Stimulated activated CD4-positive, alpha-beta T cell treated with anti-CD3 and anti-CD28 coated beads, Interleukin-1b, Interleukin-23, amount 100 ng/mL, for 4 hours (primary cell): ENCODE measurements at places on chromosomes 1 and 21.

GRCh38 chr1:171185091-171185490 lies at the start of gene FMO2:
FMO2 (plus strand) TSS chr1:171185300; CDS start chr1:171185714, 414 bp downstream.
- no peak for DNase-seq

DNA sequence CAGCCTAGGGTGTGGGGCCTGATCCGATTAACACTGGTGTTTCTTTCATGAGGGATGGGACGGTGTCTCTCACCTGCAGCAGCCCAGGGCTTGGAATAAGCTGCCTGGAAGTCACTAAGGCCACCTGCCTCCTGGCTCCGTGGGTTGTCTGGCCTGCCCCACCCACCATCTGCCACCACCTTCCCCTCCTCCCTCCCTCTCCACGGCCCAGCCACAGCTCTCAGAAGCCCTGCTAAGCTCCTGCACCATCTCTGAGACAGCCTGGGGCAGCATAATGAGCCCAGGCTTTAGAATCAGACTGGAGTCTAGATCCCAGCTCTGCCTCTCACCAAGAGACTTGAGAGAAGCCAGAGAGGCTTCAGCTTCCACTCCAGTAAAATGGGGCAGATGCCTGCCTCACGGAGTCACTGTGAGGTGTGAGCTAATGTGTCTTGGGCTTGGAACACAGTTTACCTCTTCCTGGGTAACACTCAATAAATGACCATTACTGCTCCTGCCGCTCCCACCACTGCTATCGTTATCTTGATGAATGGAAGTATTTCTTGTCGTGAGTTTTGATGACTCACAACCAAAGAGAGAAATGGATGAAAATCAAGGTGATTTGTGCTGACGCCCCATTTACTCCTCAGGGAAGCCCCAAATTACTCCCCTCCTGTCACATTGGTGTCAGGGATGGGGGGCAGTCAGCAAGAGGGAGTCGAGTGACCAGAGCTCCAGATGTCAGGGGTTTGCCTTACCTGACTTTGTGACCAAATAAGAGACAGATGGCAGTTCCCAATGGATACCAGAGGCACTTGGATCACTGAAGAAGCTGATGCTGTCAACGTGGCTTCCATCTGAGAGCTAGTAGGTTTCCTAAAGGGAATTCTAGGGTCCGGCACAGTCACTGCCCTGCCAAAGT lies 23.5 kb upstream of the C1QA start:
- no peak for DNase-seq

- no peak for DNase-seq
These were observed 391.6 kb upstream of the VAMP3 start for GRCh38 chr1:7379441-7379971.

DNA sequence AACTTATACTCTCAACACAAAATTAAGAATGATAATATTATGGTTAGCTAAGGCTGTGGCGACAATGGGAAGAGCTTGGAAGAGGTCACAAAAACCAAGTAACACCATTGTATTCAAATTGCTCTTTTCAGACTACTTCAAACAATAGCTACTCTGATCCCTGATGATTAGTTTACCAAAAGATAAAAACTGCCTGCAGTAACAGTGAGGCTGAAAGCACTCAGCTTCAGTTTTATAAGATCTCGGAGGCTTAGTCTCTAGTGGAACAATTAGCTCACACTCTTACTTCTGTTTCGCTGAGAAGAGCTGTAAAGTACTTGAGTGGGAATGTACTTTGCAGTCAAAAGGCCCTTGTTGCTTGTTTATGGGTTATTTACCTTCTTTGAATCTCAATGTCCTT lies 278.5 kb downstream of the LRRC7 start:
- DNase-seq: no peak

DNA sequence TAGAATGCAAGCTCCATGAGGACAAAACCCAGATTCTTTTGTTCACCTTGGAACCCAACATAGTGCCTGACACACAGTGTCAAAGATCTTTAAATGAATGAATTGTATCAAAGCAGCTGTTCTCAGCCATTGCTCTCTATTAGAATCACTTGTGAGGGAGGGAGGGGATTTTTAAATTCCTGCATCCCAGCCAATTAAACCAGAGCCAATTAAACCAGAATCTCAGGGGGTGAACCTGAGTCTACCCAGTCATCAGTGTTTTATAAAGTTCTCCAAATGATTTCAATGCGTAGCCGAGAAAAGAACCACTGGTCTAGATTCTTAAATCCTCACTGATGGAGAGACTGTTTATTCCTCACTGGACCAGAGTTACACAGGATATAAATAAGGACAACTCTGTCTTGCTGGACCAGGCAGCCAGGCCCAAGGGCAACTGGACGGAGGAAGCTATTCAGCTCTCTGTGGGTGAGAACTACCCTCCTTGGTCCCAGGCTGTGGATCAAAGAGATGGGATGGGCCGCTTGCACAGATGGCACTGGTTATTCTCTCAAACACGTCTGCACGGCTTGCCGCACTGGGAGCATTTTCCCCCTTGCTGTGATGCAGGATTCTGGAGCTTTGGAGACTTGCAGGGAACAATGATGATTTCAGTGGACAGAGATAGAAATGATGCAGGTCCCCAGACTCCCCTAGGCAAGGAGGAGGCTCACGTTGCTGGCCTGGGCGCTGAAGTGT lies 20.0 kb upstream of the CDCA8 start:
- no peak for DNase-seq

- DNase-seq: no peak
These were observed 13.7 kb downstream of the PARS2 start for GRCh38 chr1:54750596-54750995.

- DNase-seq: no peak
These were observed 25.6 kb downstream of the PDC start for GRCh38 chr1:186435336-186435735.

DNA sequence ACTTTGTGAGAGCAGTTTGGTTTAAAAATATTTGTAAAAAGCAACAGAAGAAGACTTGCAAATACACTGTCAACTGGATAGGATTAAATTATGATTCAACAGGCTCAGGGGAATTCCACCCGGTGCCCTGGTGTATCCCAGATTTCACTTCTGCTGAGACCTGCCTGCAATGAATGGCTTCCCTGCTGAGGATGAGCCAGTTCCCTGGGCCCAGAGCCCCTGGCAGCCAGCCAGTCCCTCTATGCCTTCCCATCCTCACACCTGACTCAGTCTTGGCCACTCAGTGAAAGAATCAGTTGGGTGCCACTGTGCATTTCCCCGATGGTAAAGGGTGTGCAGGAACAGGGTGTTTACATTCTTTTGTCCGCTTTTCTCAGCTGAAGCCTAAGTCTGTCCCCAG lies 64.4 kb downstream of the KCTD3 start:
- no peak for DNase-seq

GRCh38 chr1:110618668-110619067 lies 12.5 kb upstream of the KCNA2 start:
- DNase-seq: no peak

DNA sequence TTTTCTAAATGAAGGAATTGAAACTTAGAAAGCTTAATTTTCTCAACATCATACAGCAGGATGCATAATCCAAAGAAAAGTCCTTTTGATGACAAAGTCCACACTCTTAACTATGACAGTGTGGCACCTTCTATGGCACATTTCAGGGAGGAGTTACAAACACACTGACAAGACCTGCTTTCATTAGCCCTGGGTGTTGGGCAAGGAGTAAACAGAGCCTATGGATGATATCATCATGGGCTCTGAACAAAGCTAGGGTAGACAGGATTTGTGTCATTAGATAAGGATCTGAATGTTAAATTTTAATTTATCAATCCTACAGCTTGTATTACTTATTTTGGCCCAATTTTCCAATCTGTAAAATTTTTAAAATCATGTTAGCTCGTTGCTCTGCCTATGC lies 62.6 kb upstream of the DENND1B start:
- no peak for DNase-seq
